ENCODE measurements at places on chromosomes 16 and 17.

GRCh38 chr17:69231521-69231920 lies 2.9 kb upstream of the ABCA10 start:
- DNase-seq = no peak

DNA sequence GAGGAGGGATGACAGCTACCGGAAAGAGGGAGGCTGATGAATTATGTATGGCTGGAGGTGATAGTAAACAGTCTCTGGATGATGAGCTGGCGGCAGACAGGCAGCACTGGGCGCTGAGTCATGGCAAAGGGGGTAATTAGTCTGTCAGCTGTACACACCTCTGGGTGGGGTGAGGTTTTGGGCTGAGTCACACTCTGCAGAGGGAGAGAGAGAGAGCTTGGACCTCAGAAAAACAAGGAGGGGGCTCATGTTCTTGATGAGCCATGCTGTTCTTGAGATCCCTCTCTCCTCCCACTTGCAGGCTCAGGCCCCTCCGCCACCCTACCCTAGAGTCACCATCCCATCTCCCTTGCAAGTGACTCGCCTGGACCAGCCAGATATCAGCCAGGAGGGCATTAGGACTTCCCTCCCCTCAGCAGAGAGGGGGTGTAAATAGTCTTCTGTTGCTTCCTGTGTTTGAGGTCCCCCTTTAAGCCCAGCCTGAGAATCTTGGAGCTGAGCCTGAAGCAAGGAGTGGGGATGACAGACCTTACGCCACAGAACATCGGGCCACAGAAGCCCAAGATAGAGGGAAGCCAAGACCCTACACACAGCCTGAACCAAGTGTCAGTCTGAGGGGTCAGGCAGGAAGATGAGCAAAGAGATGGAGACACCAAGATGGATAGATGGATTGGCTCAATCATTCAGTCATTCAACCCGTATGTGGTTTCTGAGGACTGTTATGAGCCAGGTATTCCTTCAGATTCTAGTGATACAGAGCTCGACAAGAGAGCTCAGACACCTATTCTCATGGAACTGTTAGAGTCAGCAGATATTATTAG lies 383.2 kb upstream of the CCL2 start:
- DNase-seq = no peak

- peak; percentile 32 for DNase-seq
Observed at GRCh38 chr17:49739641-49740271, 24.2 kb downstream of the FAM117A start.

DNA sequence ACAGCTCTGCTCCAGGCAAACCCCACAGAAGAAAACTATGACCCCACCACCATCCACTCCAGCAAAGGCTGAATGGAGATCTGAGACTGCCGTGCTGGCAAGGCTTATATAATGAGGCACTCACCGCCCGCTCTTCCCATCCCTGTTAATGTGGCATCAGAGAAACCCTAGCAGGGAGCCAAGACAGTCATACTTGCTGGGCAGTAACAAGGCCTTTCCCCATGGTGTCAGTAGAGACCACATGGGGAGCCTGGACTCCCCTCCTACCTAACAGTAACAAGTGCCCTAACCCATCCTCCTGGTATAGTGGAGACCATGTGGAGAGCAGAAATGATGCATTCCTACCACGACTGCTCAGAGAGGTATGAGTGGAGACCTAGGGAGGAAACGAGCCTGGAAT lies 235.2 kb downstream of the C16orf78 start:
- DNase-seq = no peak

DNA sequence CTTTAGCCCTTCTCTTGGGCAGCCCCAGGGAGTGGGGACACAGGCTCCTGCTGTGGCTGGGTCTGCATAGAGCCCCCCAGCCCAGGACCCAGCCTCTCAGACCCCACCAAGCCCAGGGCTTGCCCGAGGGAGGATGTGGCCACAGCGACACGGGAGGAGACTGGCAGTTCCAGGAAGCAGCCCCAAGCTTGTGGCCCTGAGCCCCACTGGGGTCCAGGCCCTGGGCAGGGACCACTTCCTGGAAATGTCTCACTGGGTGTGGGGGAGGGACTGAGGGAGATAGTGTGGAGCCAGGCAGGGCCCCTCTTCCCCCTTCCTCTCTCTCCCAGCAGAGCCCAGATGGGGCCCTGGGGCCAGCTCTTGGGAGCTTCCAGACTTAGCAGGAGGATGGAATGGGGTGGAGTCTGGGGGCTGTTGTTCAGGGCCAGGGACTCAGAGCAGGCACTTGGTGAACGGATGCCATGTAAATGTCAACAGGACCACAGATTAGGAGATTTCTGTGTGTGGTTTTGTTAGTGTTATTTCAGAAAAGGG lies 35.3 kb downstream of the ADGRG5 start:
- DNase-seq = no peak

GRCh38 chr16:66325717-66326376 lies 40.6 kb upstream of the CDH5 start:
- no peak for DNase-seq

DNA sequence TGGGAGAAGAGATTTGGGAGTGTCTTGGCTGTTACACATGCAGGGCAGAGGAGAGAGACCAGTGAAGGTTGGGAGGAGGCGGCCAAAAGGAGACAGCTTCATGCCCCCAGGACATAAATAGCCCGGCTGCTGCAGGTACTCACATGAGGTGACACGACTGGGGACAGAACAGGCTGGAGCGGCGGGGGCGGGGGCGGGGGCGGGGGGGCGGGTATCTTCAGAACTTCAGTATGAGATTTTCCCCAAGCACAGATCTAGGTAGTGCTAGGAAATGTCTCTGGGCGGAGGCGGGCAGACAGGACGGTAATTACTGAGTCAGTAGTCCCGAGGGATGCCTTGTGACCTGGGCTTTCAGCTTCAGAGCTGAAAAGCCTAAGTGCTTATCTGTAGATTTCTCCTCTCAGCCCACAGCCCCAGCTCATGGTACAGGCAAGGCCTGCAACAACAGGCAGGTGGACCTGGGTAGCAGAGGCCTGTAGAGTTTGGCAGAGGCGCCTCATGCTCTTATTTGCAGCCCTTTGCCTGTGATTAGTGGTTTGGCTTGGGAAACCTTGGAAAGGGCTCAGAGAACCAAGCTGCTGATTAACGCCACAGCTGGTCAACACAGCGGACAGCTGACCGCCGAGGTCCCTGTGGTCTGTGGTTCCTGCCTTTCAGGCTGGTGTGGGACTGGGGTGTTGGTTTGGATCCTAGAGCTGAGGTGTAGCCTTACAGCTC lies 24.5 kb downstream of the UNK start:
- no peak for DNase-seq
